ENCODE measurements at places on chromosomes 12 and 14.

DNA sequence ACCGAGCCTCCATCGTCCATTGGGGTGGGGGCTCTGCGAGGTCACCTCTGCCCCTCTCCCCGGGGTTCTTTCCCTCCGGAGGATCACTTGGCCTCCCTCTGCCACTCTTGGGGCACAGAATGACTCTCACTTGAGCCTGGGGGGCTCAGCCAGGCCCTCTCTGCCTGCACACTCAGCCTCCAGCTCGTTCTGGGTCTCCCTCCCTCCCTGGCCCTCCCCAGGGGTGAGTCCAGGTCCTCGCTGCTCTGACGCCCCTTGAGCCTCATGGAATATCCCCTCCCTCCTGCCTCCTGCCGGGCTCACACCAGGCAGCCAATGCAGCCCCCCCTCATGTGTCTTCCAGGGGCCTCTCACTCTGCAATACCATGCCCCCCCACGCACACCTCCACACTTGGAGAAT lies 17.7 kb upstream of the SFSWAP start:
- no peak for DNase-seq

GRCh38 chr12:48824112-48824511 lies 5.8 kb downstream of the CACNB3 start:
- DNase-seq: no peak

DNA sequence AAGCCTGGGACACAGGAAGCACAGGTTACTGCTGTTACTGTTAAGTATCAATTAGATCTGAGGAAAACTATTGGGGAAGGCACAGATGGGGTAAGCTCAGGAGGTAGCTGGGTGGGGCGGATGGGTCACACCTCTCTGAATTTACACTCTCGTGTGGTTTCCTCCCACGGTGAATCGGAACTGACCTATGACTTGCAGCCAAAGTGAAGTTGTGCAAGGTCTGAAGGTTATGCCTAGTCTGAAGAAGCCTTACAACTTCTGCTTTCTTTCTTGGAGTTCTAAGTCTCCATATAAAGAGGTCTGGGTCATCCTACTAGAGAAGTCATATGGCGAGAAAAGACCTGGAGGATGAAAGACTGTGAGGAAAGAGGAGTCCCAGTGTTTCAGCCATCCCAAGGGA lies 25.6 kb upstream of the GPATCH2L start:
- no peak for DNase-seq

DNA sequence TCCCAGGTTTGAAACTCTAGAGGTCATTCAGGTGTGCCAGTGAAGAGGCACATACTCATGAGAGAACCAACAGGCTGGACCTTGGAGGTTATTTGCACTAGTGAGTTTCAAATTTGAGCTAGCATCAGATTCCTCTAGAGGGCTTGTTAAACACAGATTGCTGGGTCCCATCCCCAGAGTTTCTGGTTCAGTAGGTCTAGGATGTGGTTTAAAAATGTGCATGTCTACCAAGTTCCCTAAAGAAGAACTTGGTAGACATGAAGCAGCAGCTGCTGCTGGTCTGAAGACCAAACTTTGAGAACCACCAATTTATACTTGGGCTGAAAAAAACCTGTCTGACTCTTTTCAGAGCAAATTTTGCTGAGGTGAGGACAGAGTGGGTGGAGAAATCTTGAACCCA lies 61.7 kb downstream of the SUSD6 start:
- DNase-seq: no peak

DNA sequence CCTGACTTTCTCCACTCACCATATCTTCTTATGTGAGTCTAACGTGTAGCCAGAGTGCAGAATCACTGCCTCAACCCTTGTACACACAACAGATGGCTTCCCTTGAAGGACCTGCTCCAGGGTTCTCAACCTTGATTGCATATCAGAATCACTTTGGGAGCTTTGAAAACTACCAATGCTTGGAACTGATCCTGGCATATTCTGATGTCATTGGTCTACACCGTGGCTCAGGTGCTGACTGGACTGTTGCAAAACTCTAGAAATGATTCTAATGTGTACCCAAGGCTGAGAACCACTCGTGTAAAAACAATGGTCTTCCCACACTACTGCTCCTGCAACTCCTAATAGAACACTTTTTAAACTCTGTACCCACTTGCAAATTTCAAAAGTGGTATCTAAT lies 18.5 kb downstream of the TMEM132D start:
- DNase-seq: no peak

DNA sequence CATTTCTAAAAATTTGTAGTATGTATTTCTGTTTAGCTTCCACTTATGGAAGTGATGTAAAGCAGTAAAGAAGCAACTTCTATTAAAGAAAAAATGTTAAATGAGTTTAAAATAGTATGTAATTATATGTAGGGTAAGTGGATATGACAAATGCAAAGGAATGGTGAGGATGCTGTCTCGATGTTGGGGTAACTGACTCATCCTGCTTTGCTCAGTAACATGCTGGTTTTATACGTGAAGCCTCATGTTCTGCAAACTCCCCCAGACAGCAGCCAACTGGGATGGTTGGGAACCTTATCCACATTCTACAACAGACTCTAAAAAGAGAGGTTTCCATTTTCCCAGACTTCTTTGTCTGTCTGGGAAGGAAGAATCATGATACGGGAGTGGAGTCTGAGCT lies 1006.4 kb upstream of the TMEM132C start:
- DNase-seq: no peak

DNA sequence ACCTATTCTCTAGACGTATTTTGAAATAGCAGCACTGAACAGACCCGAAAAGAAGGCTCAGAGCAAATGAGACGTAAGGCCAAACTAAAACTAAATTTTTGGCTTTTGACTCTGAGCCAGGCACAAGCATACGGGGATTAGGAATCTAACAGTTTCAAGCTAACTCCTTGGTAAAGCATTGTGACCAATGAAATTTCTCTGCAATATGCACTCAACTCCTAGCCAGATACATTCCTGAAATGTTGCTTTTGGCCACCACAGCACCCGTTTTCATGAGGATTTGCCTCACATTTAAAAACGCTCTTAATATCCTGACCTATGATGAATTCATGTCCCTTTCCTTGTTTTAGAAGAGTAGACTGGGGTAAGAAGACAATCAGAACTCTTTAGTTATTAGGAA lies 53.1 kb upstream of the NPFF start:
- DNase-seq: no peak

DNA sequence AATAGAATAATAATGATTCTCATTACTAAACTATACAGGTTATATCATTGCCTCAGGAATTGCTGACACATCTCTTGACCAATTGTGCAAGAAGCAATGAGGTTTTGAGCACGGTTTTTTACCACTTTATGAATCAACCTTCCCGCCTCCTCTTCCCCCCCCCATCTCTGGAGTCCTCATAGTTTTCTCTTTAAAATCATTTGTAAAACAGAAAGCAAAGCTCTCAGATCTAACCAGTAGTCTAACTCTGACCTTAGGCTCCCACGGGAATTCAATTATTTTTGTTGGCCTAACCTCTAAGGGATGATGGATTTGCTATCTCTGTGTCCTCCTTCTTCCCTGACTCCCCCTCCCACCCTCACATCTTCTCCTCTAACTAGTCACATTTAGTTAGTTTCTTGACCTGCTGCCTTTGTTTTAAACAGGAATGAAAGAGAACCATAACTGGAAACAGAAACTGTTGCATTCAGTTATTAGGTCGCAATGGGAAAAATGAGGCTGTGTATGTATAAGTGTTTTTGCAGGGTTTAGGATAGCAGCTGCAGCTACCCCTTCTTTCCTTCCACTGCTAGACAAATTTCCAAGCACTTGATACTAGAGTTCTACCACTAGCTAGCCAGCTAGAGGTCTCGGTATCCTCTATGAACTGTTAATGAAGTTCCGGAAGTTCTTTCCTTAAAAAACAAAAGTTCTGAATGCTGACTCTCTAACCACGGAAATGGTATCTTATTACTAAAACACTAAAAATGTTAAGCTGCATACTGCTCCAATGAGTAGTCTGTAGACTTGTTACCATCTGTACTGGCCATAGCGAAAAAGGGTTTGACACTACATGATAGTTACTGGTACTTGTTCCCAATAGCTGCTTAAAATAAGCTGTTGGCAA lies 65.4 kb downstream of the TAOK3 start:
- no peak for DNase-seq

- no peak for DNase-seq
These were observed 46.8 kb downstream of the TMEM117 start for GRCh38 chr12:43882578-43883178.

DNA sequence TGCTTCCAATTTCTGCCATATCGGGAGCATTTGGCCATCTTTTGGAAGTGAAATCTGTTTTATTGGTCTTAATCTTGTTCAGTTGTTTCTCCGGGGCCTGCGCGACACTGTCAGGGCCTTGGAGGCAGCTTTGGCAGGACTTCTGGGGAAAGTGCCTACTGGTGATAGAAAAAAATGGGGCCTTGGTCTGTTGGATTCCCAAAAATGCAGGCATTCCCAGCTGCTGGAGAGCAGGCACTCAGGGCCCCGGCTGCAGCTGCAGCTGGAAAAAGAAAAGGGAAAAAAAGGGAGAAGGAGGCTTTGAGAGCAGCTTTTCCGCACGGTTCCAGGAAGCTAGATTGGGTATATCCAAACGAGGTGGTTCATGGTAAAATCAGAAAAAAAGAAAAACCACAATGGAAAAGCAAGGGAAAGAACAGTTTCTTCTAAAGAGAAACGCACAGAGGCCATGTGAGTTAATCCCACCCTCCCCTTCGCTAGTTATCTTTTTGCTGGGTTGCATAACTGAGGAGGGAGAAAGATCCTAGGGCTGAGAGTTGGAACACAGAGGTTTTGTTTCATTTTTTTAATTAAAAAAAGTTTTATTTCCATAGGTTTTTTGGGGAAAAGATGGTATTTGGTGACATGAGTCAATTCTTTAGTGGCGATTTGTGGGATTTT lies 134.7 kb upstream of the RFLNA start:
- DNase-seq: no peak

DNA sequence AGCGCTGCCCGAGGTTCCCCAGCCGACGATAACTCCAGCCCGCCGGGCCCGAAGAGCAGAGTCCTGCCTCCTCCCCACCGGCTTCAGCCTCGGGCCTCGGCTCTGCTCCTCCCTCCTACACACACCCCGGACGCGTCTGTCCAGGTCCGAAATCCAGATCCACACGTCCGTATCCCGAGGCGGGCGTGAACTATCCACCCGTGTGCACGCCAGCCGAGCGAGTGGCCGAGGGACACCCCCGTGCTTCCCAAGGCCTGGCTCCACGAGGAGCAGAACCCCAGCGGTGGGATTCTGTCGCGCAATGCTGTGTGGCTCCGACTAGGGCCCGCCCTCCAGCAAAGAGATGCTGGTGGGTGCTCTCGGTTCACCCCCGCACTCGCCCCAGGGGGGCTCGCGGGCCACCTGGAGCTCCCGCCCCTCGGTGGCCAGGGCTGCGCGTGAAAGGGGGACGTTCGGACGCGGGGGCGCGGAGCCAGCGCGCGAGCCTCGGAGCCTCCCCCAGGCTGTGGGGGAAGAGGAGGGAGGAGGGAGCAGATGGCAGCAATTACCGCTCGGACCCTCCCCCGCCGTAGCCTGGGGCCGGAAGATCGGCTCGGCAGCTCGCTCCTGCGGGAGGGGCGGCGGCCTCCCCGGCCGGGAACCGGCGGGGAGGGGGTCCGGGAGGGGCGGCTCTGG lies 18.9 kb upstream of the ANKRD33 start:
- no peak for DNase-seq

- DNase-seq: no peak
These were observed 86.3 kb downstream of the DCAF5 start for GRCh38 chr14:69066396-69067171.

- DNase-seq: no peak
These were observed 51.7 kb upstream of the G2E3 start for GRCh38 chr14:30507209-30507608.

DNA sequence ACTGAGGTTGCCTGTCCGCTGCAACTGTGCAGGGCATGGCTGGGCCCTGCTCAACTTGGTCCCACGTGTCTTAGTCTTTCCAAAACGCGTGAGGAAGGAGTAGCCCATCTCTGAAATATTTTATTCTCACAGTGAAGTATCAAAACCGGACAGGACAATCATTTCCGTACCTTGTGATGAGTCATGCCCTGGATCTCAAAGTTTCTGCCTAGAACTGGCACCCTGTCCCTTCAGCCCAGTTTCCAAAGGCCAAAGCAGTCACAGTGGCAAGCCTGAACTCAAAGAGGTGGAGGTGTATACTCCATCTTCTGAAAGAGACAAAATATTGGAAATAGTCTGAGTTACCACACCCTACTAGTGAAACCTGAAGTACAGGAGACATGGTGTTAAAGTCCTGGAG lies 28.5 kb upstream of the SRGAP1 start:
- DNase-seq: no peak

DNA sequence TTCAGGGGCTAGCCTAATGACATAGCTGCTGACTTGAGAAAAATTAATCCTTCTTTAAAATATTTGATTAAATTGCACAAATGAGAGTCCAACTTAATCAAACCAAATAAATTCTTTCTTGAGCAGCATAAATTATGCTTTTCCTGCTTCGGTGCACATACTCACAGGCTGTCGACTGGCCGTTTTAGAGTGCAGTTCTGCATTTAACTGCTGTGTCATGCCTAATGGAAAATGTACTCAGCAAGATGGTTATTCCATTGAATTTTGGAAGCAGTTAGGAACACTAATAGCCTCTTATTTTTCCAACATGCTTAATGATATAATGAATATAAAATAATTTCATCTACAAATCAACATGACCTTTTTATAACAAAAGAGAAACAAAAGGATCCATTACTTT lies 266.1 kb upstream of the LRIG3 start:
- no peak for DNase-seq

DNA sequence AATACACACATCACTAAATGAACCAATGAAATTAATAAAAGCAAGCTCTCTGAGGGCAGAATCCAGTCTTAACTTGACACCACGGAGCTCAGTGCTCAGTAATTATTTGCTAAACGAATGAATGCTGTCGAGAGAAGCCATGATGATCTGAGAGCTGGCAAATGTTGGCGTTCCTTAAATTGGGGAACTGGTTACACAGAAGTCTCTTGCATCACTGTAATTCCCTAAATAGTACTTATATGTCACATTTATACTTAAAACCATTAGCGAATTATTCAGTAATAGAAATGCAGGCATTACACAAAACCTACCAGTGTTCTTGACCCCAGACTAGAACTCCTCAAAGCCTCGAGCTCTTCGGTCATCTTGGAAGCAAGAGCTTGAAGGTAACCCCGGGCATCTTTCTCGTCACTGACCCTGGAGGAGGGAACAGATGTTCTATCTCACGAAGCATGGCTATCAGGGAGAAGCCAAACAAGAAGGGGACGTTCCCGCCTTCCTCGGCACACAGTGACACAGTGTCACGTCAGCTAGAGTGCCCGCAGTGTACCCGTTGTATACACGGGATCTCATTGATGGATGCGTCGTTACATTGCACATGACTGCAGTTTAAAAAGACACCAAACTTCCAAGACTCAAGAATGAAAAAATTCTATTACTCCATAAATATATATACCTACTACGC lies 43.6 kb downstream of the AMN start:
- DNase-seq: no peak

DNA sequence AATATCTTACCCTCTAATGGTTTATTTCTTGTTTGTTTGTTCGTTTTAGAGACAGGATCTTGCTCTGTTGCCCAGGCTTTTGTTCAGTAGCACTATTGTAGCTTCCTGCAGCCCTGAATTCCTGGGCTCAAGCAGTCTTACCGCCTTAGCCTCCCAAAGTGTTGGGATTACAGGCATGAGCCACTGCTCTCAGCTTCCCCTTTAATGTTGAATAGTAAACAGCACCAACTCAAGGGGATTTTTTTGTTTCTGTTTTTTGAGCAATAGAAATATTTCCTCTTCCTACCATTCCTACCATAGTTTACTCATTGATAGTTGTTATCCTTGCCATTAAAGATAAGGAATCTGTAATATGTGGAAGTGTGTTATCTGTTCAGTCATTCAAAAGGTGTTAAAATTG lies 10.7 kb downstream of the ARID4A start:
- DNase-seq: no peak

GRCh38 chr14:90419200-90419599 lies 22.4 kb downstream of the CALM1 start:
- no peak for DNase-seq

Measured in stimulated activated CD8-positive, alpha-beta memory T cell treated with anti-CD3 and anti-CD28 coated beads, Interleukin-7, amount 100 ng/mL, for 1 hour (primary cell).